ENCODE measurements at places on chromosomes 1 and 21.

DNA sequence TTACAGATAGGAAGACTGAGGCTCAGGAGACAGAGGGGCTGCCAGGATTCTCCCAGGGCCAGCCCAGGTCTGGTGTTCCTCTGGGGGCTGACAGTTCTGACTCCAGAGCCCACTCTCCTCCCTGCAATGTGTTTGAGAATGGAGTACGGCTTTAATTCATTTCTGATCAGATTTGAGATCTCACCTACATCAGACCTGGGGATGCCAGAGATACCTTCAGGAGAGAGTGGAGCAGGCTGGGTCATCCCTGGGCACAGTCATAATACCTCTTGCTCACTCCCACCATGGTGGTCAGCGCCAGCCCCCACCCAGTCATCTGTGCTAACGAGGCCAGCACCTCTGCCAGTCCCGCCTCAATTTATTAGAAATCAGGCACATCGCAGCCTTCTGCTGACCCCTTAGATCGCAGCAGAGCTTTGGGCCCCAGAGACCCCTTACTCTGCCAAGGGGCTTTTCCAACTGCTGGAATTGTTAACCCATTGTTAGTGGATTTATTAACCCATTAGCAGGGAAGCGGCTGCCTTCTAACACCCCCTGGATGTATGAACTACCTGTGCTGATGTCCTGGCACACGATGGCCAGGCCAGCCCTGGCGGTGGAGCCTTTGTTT, 352.1 kb downstream of the MATN1 start:
- DNase-seq, result no peak

DNA sequence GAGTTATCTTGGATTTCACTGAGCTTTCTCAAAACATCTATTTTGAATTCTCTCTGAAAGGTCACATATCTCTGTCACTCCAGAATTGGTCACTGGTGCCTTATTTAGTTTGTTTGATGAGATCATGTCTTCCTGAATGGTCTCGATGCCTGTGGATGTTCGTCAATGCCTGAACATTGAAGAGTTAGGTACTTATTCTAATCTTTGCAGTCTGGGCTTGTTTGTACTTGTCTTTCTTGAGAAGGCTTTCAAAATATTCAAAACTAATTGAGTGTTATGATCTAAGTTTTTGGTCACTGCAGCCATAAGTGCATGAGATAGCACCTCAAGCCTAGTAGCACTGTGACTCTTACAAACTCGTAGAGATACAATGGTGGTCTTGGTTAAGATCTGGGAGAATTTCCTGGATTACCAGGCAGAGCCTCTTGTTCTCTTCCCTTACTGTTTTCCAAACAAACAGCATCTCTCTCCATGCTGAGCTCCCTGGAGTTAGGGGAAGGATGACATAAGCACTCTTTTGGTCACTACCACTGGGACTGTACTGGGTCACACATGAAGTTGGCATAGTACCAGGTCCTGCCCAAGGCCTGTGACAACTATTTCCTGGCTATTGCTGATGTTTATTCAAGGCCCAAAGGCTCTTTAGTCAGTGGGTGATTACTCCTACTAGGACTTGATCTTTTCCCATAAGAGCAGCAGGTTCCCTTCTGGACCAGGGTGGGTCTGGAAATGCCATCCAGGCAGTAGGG, 25.6 kb downstream of the SLC22A15 start:
- DNase-seq, result peak; percentile 60

DNA sequence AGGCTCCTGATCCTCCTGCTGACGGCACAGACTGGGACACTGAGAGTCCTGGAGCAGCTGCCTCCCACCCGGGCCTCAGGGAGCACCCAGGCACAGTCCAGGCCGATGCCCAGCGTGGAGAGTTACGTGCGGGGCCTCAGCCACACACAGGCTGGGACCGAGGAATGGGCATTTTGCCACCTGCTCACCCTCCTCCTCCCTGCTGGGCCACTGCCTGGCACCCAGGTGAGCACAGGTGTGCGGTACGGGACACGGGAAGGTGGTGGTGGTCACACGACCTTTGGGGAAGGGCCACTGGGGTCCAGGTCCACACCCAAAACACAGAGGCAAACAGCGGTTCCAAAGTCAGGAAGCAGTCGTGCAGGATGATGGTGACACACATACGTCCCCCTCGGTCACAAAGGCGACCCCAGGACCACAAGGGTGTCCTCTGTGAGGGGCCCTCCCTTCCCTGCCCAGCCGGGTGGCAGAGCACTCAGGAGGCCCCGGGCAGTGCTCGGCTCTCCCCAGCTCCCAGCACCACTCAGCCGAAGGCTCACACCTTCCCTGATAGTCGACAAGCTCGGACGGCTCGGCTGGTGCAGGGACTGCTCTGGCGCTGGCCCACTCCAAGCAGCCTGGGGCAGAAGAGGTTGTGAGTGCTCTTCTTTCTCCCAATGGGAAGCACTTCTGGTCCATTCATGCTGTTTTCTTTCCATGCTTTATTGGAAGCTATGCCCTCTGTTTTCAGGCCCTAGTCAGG, 14.3 kb downstream of the MORN1 start:
- no peak for DNase-seq

DNA sequence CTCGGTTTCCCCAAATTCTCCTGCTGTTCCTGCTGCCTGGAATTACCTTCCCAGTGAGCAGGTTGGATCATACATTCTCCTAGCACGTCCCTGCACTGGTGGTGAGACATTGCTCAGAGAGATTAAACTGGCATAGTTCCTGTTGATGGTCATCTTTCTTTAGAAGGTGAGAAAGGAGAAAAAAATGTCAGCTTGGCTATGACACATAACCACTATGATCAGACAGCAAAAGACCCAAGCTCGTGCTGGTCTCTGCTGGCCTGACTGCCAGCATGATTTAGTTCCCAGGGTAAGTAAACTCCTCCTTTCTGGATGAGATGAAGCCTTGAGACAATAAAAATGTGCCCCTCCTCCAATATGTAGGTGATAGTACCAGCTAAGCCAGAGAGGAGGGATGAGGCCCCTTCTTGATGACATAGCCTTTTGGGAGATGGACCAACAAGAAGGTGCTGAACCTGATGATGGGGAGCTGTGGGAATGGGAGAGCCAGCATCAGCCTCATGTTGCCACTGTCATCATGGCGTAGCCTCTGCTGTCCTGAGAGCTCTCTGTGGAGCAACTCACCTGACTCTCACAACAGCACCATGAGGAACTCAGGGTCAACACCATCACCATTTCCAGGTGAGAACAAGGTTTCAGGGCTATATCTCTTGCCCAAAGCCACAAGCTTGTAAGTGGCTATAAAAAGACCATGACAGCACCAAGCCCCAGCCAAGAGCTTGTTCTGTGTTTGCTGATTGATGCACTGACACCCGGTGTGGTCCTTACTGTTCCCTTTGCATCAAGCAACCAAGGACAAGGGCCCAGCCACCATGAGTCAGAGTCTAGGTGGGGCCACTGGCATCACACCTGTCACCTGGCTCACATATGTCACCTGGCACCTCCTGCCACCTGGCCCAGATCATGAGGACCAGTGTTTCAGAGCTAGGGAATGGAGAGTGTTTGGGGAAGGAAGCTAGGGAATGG, 200.0 kb downstream of the MATN1 start:
- DNase-seq, result no peak

GRCh38 chr1:64502083-64502482, 32.2 kb downstream of the CACHD1 start:
- no peak for DNase-seq

- no peak for DNase-seq
Measured at GRCh38 chr1:60078182-60078581, 4.6 kb upstream of the C1orf87 start.

DNA sequence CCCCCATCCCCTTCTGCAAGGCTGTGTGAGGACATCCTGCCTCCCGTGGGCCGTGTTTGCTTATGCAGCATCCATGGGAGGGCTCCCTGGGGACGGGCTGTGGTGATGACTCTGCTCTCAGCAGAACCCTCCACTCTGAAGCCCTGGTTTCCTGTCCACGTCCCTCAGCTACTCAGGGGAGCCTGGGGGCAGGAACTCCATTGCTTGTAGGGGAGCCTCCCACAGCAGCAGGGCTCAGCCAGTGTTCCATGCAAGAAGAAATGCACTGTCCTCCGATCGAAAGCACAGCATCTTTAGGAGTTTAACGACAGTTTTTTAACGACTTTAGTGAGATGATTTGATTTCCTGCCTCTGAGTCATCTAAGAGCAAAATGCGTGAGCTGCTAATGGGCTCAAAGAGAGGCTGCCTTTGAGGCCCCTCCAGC, 8.3 kb upstream of the KCNAB2 start:
- no peak for DNase-seq

DNA sequence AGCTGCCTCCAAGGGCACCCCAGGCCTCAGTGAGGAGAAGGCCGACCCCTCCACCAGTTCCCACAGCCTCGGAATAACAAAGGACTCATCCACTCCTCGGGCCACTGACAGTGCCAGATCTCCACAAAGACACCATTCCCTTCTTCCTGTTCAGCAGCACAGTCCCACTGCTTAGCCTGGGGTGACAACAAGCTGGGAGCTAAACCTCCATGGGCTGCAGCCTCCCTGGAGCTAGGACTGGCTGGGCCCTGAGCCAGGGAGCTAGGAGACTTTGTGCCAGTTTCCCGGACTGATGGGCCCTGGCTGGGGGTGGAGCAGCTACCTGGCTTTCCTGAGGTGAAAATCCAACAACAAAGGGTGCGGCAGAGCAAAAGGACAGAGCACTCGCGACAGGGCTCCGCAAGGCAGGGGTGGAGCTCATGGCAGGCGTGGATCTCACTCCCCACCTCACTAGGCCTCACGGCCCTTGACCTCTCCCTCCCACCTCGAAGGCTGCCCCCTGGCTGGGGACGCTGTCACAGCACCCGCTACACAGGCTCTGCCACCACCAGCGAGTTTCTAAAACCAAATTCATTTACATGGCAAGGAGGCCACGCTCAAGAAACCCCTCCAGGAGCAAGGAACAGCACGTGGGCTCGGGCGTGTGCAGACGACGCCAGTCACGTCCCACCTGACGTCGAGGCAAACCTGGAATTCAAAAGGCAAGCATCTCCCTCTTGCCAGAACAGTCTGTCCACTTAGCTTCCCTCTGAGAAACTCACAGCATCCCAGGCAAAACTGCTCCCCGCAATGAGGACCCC, 13.8 kb downstream of the SLC35E2B start:
- peak; percentile 2 for DNase-seq
